NCI-H446 treated with DMSO at 0.1 percent for 48 hours (cell line): ENCODE measurements at places on chromosomes 2 and 18.

- DNase-seq: no peak
Measured at GRCh38 chr2:215354771-215355695, 43.2 kb downstream of the ATIC start.

DNA sequence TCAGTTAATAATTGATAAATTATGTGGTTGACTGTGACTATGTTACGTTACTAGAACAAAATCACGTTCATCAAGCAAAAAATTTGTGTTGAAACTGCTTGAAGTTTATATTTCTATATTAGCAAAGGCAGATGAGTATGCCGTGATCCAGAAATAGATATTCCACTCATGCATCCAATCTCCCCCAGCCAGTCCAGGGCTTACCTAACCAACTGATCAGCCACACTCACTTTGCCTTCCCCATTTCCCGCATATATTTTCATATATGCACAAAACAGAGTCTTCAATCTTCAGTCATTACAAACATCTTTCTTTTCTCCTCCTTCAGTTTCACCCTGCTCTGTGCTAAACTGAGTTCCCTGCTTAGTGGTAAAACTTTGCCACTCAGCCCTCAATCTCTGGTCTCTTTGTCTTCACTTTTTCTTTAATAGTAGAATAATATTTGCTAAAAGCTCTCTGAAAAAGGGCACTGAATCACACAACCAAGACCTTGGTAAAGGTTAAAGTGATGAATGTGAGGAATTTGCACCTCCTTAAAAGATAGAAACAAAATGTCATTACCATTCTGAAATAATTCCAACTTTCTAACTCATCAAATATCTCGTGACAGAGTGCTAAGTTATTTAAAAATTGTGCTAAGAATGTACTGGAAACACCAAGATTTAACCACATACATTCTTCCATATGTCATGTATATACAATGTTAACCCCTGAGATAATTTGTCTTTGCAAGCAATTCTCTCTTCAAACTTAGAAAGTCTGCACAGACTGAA, 893.2 kb upstream of the CRIM1 start:
- DNase-seq: no peak

- no peak for DNase-seq
Measured at GRCh38 chr2:149180226-149180875, 141.9 kb downstream of the LYPD6B start.

DNA sequence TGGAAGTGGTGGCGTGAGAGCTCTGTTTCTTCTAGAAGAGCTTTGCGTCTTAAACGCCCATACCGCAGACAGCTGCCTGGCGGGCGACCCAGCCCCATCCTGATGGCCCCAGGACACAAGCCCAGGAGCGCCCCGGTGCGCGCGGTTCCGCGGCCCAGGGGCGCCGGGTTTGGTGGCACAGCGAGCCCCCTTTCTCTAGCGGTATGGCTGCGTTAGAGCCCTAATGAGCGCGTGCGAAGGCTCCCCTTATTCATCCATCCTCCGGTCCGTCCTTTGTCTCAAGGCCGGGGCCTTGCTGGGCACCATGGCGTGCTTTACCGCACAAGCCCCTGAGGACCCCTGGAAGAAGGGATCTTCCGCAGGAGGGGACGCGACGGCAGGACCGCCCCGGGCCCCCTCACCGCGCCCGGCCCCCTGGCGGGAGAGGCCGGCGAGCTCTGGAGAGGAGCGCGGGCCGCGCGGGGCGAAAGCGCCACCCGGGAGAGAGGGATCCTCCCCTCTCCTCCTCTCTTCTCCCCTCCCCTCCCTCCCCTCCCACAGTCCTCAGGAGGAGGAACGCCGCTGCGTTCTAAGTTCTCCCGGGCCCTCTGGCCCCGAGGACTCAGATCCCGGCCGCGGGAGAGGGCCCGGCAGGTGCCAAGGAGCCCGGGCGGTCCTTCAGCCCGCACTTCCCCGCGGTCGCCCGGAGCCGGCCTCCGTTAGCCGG, 626 bp upstream of the SLC1A4 start:
- peak; percentile 34 for DNase-seq

- no peak for DNase-seq
Measured at GRCh38 chr18:57455576-57456129, 20.5 kb downstream of the ONECUT2 start.

GRCh38 chr2:224944707-224945547, 97.3 kb downstream of the DOCK10 start:
- no peak for DNase-seq

GRCh38 chr2:68423966-68424650, 43.0 kb downstream of the FBXO48 start:
- DNase-seq: no peak

DNA sequence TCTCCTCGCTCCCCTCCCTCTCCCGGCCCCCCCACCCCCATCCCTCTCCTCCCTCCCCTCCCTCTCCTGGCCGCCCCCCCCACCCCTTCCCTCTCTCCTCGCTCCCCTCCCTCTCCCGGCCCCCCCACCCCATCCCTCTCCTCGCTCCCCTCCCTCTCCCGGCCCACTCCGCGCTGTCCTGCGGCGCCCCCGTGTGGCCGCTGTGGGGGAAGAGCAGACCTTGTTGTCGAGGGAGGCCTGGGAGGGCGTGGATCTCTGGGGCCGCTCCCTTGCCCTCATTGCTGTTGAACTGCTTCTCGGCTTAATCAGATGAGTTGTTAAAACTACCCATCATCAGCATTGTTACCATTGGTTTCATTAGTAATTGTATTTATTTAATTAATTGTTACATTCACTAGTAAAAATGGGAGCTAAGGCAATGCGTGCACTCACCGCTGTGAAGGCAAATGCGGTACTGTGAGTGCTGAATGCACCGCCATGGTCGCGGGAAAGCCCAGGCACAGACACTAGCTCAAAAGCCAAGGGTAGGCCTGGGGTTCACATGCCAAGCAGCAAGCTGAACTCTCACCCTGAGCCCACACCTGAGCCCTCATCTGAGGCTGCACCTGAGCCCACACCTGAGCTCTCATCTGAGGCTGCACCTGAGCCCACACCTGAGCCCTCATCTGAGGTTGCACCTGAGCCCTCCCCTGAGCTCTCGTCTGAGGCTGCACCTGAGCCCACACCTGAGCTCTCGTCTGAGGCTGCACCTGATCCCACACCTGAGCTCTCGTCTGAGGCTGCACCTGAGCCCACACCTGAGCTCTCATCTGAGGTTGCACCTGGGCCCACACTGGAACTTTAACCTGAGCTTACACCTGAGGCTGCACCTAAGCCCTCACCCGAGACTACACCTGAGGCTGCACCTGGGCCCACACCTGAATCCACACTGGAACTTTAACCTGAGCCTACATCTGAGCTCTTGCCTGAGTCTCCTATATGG, 8.8 kb downstream of the RTP5 start:
- DNase-seq: no peak

- DNase-seq: no peak
Measured at GRCh38 chr18:31302991-31303390, 15.0 kb upstream of the DSG1 start.

GRCh38 chr2:102143450-102143985, 972 bp downstream of the IL1R1 start:
- no peak for DNase-seq

- DNase-seq: no peak
Measured at GRCh38 chr2:61182059-61182383, 20.0 kb downstream of the C2orf74 start.

- DNase-seq: no peak
Measured at GRCh38 chr18:67583621-67584020, 67.1 kb upstream of the DSEL start.

- DNase-seq: no peak
Measured at GRCh38 chr2:147663153-147663961, 181.5 kb upstream of the ACVR2A start.

DNA sequence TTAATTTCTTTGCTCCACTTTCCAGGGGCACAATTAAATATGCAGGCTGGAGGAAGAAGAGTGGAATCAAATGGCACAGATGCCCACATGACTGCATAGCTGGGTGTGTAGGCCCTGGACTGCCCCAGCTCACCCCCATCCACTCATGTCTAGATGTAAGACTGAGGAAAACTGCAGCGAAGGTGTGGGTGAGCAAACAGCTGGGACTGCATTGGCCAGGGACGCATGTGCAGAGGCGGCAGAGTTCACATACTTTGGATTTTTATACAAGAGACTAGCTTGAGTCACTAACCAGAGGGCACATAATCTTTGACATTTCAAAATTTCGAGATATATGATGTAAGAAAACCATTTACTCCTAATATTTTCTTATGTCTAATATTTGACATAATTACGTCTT, 60.1 kb downstream of the SPIRE1 start:
- no peak for DNase-seq

DNA sequence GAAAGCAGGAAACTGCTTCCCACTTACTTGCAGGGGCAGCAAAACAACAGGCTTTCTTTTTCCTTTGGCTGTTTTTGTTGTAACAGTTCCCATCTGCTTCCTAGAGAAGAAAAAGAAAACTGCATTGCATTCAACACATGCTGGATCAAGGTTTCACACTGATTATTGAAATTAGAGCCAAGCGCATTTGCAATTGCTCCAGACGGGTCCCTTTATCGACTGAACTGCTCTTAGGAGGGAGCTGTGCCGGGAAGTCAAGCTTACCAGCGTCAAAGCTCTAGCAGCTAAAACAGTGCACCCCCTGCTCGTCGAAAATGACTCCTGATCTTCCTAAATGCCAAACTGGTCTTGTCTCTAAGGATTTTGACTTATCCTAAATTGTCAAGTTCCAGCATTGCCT, 164.0 kb upstream of the SESTD1 start:
- DNase-seq: no peak
